Progenitor cell of endocrine pancreas (in vitro differentiated cells): ENCODE measurements at places on chromosomes 4 and X. TPM values are rescaled to one million over a fixed set of nuclear protein-coding genes. Genes with fewer than 3 reads are reported as not detected.

UCP1 gene
- total RNA-seq: not detected in 2 replicates

- H3K4me1 ChIP-seq: peaks cover 19% of the 10 kb centered on the region
- peaks cover 13% of the 10 kb centered on the region for H3K36me3 ChIP-seq
- H3K27me3 ChIP-seq: no peaks in the 10 kb centered on the region
- DNase-seq: no peak
- peak overlapping the region; percentile 92 for H3K4me3 ChIP-seq
Measured at GRCh38 chr4:74159143-74159709, 1.3 kb downstream of the MTHFD2L start.

FAM200B gene
- 29.0 and 31.4 TPM in 2 replicates for total RNA-seq

TMPRSS11A gene
- total RNA-seq: not detected in 2 replicates

DNA sequence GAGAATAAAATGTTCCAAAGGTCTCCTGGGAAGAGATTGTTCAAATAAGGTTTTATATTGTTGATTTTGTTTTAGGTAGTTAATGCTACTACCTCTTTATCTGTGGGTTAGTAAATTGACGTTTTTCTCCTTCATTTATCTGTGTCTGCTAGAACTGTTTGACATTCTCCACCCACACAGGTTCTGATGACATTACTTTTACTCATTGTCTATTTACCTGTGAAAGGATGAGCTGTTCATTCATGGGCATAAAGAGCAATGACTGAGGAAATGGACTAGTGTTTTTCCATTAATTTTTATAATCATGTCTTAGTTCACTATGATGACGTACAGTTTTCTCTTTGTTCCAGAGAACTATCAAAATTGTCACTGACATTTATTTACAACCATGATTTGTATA, 75.6 kb downstream of the CPE start:
- H3K27ac ChIP-seq: peak overlapping the region; percentile 23
